CD4-positive, alpha-beta T cell treated with Interleukin-12 subunit alpha and Interleukin-12 subunit beta, for 1 hour (primary cell): ENCODE measurements at places on chromosomes 13 and 19.
A peak's percentile ranks its signal among the peaks of the same experiment; 100 is the strongest.

DNA sequence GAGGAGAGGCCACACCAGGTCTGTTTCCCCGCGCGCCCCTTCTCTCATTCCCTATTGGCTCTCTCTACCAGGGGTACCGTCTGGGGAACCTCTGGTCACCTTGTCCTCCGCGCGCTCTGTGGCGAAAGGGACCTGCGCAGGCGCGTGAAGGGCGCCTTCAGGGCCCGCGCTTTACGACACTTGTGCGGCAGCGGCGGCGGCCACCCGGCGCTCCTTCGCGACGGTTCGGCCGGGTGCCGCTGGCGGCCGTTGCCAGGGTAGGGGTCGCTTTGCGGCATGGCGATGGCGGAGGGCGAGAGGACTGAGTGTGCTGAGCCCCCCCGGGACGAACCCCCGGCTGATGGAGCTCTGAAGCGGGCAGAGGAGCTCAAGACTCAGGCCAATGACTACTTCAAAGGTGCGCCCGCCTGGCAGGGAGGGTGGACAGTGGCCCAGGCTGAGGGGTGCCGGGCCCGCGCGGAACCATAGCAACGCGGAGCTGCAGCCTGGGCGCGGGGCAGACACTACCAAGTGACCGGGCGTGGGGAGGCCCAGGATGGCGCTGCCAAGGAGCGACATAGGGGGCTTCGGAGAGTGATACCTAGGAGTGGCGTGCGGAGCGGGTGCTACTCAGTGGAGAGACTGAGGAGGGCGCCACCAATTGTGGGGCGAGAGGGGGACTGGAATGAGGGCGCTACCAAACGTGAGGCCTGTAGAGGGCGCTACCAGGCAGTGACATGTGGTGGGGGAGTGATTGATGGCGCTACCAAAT lies at the start of gene PPP5C:
TSS of gene PPP5C (plus strand) at position 267 of the 751 bp plus-strand sequence. CDS start at position 277, 10 bp downstream.
- DNase-seq = peak; percentile 88

GRCh38 chr19:1097810-1098176 lies 2.6 kb upstream of the POLR2E start:
- no peak for DNase-seq

DNA sequence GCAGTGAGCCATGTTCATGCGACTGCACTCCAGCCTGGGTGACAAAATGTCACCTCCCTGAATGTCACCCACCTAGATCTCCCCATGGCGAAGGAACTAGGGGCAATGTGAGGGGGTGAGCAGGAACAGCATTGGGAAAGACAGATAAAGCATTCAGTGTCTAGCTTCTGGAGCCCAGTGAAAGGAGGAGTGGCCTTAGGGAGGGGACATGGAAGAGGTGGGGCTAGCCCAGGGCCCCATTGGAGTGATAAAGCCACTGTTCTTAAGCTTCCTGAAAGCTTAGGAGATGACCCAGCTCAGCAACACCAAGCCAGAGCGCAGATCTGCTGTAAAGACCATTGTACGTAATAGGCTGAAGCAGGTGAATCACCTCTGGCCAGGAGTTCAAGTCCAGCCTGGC lies 13.0 kb upstream of the KCNN1 start:
- DNase-seq = no peak

- no peak for DNase-seq
Measured at GRCh38 chr19:35037716-35038622, 3.6 kb upstream of the HPN start.

DNA sequence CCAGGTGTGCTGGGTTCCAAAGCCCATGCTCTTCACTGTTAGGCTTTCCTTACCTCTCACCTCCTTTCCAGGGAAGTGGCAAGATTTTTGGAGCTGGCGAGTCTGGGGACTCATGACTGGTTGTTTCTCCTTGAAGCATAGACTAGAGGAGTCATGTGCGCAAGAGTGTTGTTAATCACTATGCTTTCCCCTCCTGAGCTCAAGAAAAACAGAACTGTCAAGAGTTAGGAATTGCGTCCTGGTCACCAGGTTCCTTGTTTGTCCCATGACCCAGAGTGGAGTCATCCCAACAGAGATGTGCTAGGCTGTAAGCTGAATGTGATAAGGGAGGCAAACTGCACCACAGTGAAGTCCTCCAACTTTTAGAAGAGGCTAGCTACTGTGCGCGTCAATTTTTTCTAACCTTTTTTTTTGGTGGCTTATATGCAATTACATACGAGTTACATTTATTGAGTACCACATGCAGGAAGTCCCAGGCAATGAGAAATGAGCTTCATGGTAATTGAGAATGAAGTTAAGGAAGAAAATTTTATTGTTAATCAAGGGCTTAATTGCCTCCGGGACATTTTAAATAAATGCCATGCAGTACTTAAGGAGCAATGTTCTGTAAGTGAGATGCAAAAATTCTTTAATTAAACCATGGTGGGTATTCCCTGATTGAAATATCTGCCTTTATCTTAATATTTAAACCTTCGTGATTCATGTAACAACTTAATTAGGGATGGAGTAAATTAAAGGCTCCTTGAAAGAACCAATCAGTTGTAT lies 233.9 kb downstream of the ZIC5 start:
- no peak for DNase-seq
